ENCODE measurements at places on chromosomes 16 and 17.

DNA sequence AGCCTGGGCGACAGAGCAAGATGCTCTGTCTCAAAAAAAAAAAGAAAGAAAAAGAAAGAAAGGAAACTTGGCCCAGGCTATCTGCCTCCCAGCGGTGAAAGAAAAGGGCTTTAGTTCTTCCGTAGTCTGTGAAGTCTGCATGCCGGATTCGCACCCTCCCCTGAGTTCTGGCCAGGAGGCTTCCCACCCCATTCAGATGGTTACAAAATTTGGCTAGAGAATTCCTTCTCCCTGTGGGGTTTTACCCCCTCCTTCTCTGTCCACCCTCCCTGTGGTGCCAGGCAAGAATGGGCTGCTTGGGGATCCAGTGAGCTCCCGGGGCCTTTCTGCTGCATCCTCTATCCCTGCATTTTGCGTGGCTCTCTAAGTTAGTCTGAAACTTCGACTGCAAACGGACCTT is 37.8 kb downstream of the PAFAH1B1 start:
- DNase-seq, result no peak

- peak; percentile 97 for DNase-seq
Observed at GRCh38 chr16:47644166-47644565, 183.0 kb downstream of the PHKB start.

DNA sequence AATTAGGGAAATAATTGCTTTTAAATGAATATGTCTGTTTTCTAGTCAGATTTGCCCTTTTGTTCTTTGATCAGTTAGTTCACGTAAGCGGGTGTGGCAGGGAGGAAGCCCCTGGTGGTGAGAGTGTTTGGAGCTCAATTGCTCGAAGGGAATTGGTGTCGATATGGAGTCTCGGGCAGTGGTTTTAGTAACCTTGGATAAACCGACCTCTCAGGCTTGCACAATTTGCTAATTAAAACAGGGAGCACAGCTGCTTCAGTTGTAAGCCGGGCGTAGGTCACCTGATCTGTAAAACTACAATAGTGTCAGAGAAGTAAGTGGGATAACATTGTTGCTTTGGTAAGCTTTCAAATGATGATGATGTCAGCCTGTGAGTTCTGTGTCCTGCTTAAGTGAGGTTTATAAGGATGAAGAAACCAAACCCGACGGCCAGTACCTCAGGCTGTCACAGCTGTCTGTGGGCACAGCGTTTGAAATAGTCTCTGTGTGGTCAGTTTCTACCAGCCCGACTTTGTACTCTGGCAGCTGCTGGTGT is 2.9 kb downstream of the ZNF750 start:
- no peak for DNase-seq

GRCh38 chr16:85984231-85984880 is 85.4 kb downstream of the IRF8 start:
- DNase-seq, result no peak

DNA sequence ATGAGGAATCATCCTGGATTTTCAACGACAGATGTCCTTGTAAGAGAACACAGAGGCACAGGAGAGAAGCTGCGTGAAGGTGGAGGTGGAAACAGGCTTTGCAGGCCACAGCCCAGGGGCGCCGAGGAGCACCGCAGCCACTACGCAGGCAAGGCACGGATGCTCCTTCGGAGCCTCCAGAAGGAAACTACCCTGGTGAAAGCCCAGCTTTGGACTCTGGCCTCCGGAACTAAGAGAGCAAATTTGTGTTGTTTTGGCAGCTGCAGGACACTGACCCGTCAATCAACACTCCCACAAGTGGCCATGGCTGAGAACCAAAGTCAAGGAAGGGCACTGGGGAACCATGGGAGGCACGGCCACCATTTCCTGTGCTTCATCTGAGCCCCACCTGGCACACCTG is 3.4 kb downstream of the ARL16 start:
- no peak for DNase-seq

DNA sequence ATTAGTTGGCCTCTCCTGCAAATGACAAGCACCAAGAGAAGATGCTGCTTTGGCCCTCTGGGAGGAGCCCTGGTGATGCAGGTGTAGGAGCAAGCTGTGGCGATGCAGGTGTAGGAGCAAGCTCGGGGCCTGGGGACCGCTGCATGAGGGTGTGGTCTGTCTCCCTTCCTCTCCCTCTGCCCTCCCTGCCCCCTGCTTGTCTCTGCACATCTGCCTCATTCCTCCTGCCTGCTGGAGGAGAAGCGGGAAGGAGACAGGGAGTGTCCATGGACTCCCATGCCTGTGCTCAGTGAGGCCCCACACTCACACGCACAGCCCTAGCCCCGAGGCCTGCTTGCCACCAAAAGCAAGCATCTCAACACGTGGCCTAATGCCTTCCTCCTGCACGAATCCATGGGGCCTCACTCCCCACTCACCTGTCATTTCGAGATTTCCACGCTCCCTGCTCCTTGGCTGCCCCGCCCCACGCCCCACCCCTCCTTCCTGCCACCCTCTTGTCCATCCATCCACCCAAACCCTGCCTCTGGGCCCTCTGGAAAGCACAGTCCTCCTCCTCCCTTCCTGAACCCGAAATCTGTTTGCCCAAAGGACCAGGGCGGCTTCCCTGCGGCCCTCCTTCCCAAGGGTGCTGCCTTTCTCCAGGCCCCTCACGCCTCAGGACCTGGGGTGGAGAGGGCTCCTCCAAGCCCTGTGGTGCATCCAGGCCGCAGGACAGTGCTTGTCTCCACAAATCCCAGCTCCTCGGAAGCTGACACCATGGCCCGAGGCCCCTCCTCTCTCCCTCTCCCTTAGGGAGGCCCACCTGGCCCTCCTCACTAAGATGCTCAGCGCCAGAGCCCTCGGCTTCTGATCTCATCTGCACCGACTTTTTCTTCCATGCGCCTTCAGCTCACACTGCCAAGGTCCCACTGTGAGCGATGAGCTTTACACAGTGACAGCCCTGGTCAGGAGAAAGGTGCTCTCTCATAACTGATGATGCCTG is 11.8 kb upstream of the ALDH3A1 start:
- no peak for DNase-seq

GRCh38 chr17:334974-335481 is 17.6 kb downstream of the RPH3AL start:
- DNase-seq, result peak; percentile 46

- no peak for DNase-seq
Observed at GRCh38 chr17:62670202-62670821, 42.8 kb downstream of the MRC2 start.

DNA sequence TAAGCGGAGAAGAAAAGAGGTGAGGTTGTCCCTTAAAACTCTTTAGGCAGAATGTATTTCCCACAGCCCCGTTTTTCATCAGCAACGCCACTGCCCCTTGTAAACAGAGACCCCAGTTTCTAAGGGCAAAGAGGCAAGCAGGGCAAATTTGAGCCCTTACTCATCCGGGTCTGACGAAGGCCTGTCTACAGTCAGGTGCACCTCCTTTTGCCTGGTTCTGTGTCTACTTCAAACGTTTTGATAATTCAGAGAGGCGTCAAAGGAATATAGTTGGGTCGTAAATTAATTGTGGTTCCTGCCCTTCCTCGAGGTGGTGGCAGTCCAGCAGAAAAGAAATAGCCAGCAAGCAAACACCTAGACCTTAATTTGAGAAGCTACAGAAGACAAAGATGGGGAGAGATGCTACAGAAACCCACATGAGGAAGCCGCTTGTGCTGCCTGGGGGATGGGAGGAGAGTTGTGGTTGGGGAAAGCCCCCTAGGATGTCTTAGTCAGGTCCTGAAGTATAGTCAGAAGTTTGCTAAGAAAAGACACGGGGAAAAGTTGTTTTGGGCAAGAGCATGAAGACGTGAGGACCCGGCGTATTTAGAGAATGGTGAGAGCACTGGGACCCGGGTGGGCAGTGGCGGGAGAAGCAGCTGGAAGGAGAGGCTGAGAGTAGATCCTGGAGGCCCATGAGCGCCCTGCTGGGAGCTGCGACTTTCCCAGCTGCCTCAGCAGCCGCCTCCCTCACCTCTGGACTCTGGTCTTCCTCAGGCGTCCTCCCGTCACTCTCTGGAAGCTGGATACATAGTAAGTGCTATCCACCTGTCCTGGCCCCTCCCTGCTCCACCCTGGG is 2.4 kb downstream of the FBRS start:
- peak; percentile 70 for DNase-seq

DNA sequence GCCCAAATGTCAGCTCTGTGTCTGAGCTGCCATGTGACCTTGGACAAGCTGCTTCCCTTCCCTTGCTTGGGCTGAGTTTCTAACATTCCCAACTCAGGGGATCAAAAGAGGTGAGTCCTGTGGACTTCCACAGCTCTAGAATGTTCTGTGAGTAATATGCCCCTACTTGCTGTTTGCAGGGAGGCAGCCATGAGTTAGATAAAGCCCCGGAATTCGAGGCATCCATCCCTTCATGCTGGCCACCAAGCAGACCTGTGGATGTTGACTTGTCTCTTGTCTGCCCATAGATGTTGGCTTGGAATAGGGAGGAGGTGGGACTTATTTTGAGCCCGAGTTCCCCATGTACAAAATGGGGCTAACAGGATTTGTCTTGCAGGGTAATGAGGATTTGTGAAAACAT is 36.2 kb downstream of the KSR1 start:
- no peak for DNase-seq

DNA sequence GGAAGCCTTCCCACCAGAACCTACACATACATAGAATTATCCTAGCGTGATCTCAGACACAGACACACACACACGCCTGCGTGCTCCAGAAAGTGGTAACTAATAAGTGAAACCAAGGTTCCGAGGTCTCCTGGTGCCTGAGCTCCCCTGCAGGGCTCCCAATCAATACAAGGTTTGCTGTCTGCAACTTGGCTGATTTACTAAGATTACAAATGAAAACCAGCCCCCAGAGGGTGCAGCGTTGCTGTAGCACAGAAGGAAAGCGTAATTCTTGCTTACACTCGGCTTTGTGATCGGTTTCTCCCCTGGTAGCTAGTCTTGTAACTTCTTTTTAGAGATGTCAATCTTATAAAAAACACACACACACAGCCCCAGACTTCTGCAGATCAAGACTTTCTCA is 334.1 kb upstream of the XYLT1 start:
- no peak for DNase-seq

- peak; percentile 80 for DNase-seq
Observed at GRCh38 chr17:76501018-76501826, at the start of gene RHBDF2. Gene RHBDF2, minus strand, starts transcription at chr17:76501423. Its CDS starts 19,899 bp downstream, at chr17:76481524.

DNA sequence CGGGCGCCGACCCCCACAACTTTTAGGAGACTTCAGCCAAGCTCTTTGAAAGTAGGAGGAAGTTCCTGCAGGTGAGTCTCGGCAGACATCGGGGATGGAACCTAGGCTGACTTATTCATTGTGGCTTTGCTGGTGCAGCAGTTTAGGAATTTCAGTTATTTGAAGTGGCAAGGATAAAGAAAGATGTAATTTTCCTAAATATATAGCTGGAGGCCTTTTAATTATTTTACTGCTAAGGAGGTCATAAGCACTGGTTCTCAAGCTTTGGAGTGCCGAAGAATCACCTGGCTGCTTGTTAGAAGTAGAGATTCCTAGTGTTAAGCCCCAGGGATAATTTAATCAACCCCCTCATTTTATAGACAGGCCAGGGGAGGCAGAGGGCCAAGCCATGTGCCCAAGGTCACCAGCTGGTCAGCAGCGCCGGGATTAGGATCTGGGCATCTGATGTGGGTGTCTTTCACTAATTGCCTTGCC is 28.9 kb upstream of the BCAR1 start:
- no peak for DNase-seq

DNA sequence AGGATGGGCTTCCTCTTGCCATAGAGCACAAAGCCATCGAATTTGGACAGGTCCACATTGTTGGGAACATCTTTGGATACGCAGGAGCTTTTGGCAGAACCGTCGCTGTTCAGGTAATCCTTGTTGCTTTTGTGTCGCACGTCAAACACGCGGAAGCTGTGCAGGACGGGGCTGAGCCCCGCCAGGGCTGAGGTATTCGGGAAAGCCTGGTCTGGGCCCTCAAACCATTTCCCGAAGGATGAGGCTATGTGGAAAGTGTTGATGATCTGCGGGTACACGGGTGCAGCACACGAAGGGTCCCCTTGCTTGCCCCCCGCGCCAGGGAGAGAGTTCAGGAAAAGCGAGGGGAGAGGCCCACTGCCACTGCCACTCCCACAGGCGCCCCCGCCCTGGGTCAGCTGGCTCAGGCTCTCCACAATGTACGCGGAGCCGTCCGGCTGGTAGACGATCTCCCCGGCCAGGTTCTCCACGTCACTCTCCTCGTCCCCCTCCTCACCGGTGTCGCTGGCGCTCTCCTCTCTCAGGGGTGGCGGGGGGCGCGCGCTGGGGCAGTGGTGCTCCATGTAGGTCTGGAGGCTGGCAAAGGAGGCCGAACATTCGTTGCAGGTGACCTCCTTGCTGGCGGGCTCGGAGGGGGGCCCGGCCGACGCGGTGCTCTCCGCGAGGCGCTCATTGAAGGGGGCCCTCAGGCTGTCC is 88.5 kb downstream of the ZFHX3 start:
- DNase-seq, result no peak

- DNase-seq, result peak; percentile 37
Observed at GRCh38 chr16:87369117-87369765, 14.3 kb downstream of the FBXO31 start.
